Fibroblast of skin of right quadriceps (primary cell): ENCODE measurements at places on chromosomes 1 and 21.
A peak's percentile ranks its signal among the peaks of the same experiment; 100 is the strongest.

DNA sequence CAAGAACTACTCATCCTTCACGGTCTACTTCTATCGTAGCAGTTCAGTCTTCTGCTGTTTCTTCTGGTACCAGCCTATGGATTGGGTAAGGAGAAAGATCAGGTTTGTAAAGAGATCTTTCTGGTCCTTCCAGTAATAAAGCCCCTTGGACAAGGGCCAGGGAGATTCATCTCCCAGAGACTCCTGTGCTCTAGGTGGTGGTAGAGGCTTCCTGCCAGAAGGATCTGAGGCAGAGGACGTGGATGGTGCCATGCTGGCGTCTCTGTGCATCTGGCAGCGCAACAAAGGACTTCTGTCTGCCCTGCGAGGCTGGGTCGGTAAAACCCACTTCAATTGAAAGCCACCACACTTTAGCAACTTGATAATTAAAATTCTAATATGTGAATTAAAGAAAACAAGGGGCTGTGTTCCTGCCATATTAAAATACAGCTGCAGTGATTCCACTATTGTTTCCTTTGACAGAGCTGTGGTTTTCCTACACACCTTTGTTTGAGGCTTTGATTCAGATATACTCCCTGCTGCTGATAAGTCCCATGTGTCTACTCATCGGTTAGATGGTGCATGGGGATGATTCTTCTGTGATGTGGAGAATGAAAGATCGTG is 73.6 kb downstream of the ROR1 start:
- no peak for DNase-seq

- no peak for DNase-seq
These were observed 87.2 kb upstream of the CHODL start for GRCh38 chr21:18157406-18157805.

DNA sequence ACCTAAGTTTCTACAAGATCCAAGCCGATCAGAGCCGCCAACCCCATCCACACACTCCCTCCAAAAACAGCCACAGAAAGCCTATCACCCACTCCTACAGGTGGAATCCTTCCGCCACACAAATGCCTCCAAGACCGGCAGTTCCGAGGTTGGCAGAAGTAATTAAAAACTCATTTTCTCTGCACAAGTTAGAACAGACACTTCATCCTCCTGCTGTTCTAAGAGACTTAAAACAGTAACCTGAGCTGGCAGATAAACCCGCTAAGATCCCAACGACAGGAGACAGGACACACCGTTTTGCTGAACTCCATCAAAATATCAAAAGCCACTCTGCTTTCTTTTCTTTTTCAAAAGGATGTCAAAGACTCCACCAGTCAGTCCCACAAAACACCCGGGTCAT is 2.8 kb downstream of the SSBP3 start:
- DNase-seq: no peak

GRCh38 chr21:41761934-41762635 is 4.8 kb downstream of the RIPK4 start:
- no peak for DNase-seq

GRCh38 chr1:33852711-33853110 is 11.2 kb upstream of the HMGB4 start:
- peak; percentile 54 for DNase-seq

GRCh38 chr1:17585266-17585987 is 45.9 kb downstream of the ARHGEF10L start:
- DNase-seq: no peak

- no peak for DNase-seq
These were observed 33.6 kb downstream of the HENMT1 start for GRCh38 chr1:108627256-108627655.

DNA sequence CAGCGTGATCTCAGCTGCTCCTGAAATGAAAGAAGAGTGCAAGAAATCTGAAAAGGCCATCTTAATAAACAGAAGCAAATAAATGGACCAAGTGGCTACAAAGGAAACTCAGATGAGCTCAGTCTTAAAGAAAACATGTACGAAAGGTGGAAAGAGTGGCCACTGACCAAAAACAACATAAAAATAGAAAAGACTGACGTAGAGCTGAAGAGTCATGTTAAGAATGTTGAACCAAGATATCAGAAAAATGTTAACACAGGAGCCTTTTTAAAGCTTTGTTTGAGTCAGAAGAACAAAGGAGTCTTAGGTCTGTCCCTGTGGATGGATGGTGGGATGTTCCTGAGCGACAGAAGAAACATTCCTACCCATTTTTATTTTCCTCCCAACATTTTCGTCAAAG is 30.8 kb upstream of the ZNF648 start:
- DNase-seq: no peak

- no peak for DNase-seq
These were observed 49.5 kb upstream of the DMRTB1 start for GRCh38 chr1:53409695-53410094.

DNA sequence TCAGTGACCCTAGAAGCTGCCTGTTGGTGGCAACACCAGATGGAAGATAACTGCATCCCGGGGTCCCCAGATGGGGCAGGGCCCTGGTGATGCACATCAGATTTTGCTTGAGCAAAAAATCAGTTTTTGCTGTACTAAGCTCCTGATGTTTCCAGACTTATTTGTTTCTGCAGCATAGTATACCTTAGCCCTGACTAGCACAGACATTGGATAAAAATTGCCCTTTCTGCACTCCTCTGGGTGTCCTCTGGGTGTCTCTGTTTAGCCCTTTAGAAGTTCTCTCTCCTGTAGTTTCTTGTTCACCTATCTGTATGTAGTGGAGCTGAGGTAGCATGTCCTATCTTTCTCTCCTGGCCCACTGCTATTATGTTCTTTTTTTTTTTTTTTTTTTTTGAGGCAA is 30.3 kb upstream of the PLA2G2C start:
- peak; percentile 4 for DNase-seq

DNA sequence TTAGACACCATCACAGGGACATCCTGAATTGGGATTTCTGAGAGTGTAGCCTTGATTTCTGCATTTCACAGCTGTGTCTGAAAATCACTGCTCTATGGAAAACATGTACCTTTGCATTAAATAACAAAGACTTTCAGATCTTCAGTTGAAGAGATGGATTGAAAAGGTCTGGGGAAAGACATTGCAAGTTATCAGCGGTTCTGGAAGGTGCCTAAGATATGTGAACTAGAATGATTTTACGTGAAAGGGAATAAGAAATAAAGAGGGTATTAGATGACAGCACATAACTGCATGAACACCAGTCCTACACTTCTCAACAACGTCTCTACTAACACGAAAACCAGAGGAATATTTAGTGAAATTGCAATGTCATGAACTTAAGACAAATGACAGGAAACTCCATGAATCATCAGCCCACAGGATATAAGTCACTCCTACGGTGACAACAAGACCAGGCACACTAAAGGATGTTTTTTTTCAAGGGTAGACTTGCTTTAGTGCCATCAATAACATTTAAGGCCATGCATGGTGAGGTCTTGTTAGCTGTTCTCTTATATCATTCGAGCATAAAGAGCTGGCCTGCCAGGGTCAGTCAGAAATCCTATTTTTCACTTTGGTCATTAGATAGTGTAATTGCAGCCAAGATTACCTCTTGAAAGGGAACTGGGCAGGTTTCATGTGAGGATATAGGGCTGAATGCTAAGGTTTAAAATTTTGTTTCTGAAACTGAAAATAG is 283.1 kb downstream of the GRIK1 start:
- peak; percentile 86 for DNase-seq

DNA sequence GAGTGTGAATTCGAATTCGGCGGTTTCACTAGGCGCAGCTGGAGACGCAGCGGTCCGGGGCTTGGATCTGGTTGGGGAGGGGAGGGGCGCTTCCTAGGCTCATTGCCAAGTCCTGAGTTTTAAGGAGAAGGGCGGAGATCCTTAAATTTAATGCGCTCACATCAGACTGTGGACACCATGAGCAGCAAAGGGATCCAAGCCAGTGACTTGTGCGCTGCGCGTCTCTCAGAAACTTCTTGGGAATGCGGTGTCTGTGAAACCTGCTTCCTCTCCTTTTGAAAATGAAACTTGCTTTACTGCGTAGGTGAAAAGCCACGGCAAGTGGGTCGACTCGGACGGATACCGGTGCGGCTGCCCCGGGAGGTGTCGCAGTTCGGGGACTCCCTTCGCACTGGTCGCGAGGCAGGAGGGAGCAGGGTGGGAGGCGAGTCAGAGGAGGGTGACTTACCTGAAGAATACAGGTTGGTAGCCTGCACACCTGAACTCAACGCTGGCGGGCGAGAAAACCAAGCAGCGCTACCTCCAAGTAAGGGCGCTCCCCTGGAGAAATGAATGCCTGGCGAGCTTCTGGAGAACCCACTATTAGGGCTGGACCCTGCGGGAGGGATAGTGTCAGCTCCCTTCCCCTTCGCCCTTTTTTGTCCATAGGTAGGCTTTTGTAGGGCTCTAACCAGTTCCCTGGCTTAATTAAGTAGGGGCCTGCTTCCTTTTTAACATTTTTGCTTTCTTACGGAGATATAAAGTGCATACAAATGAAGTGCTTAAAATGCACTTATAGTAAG is 992 bp downstream of the TENT5C start:
- DNase-seq: peak; percentile 14

- peak; percentile 5 for DNase-seq
These were observed 189.0 kb upstream of the RGS18 start for GRCh38 chr1:191969290-191969689.

DNA sequence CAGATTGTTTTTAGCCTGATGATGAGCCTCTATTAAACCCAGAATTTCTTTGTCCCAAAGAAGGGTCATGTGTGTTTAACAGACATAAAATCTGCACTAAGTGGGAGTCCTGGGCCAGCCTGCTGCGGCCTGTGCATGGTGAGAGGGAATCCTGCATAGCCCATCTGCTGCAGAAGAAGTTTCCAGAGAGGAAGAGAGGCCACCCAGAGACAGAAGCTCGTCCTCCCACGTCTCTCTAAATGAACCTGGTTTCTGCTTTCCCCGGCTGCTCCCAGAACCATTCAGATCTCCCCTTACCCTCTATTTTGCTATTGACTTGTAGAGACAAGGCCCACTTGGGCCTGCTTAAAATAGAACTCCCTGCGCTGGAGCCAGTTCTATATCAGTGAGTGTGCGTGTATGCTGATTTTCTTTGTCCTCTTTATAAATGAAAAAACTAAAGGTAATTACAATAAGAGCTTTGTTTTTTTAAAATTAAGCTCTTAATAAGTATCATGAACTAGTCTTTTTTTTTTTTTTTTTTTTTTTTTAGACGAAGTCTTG is 142.8 kb upstream of the RAB4A start:
- DNase-seq: no peak

- no peak for DNase-seq
These were observed 13.0 kb downstream of the PTPRC start for GRCh38 chr1:198651650-198652400.

DNA sequence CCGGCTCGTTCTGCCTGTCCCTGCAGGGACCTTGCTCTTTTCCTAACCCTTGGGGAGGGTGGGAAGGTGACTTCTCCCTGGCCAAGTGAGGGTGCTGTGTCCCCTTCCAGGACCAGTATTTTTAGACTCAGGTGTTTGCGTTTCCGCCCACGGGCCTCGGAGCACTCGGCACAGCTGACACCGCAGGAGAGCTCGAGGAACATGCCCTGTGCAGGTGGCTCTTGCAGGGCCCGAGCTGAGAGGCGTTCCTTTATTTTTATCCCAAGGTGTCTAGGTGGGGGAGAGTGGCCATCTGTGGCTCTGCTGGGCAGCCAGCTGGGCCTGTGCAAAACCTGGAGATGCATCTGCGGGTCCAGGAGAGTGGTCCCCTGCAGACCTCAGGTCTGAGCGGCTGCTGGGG is 16.0 kb downstream of the PLCH2 start:
- DNase-seq: no peak
